ENCODE measurements at places on chromosomes 4 and X.

- no peak for DNase-seq
Observed at GRCh38 chr4:126850286-126850685, 782.5 kb upstream of the INTU start.

- no peak for DNase-seq
Observed at GRCh38 chr4:85910985-85911384, 436.0 kb downstream of the ARHGAP24 start.

DNA sequence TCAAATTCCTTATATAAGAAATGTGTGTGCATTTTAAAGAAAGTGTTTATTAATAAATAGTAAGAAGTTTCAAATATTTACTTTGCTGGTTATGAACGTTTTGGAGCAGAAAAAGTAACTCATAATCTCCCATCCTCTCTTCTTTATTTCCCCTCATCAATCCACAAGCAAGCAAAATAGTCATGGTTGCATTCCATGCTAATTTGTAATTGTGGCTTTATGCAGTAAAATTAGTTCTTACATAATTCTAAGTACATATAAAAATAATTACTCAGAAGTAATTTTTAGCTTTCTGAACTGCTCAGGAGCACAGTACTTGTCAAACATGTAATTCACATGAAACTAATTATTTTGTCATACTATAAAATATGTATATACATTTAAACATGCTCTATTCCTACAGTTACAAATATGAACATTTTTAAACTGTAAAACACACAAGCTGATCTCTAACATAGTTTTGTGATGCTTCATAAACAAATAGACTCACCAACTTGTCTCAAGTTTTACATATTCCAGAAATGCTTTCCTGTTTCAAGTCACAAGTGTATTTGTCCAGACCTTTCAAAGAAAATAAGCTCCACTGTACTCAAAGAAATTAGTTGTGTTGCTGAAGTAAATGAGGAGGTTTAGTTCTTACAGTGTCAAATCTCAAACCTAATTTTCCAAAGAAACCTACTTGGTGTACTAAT, 218.9 kb downstream of the PABPC4L start:
- DNase-seq, result no peak

DNA sequence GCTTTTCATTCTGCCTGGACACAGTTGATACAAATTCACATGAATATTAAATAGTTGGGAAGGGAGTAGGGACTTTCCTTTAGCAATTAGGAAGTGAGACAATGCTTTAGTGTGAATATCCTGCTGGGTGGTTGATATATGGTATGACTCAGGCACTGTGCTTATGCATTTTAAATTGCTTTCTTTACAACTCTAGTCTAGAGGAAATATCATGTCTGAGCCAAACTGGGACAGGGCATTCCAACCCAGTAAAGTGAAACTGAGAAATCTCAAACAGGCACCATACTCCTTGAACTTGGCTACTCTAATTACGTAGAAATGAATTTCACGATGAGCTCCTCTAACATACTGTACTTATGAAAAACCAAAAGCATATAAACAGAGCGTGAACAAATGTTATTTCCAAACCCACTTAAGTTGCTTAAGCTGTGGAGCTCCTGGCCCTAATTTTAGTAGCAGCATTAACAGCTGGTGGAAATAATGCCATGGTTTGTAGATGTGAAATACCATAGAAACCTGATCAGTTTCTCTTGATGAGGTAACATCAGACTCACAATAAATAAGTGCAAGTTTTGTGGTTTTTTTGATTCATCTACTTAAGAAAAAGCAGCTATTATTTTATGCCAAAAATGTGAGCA, 242.9 kb upstream of the GK2 start:
- no peak for DNase-seq

DNA sequence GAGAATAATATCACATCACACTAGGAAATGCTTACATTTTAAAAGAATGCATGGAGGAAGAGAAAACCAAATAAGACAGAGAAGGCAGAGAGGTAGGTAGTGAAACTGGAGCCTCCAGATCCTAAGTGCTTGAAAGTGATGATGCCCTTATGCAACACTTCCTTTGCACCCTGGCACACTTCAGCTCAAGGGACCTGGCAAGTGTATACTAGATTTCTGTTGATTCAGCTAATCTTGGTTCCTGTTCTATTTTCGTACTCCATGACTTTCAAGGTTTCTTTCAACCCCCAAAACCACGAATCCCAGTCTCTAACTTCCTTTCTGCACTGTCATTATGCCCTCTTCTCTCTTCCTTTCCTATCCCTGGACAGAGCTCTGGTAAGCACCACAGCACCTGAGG, 36.9 kb upstream of the SH3KBP1 start:
- no peak for DNase-seq

DNA sequence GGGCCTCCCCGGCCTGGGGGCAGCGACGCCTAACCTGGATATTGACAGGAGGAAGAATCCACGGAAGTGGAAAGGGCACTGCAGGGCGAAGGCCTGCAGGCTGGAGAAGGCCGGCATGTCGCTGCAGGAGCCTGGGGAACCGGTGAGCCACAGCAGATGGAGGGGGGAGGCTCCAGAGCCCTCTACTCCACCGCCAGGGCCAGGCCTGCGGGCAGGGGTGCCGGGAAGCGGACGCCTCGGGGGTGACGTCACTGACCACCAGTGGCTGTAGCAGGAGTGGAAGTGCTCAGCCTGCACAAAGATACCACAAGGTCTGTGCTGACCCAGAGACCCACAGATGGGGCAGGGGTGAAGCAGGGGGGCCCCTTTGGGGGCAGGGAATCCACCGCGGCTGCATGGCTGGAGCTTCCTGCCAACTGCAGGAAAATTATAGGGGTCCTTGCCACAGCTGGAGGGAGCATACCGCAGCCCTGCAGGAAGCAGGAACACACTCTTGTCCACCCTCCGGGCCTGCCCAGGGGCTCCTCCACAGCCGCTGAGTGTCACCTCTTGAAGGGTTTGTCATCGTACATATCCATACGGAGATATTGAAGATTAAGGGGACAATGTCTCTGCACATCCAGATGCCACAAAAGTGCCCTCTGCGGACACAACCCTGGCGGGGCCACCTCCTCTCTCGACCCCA, 7.6 kb upstream of the HTRA3 start:
- no peak for DNase-seq

- DNase-seq, result no peak
Observed at GRCh38 chrX:92231391-92231790, 452.2 kb downstream of the PCDH11X start.

DNA sequence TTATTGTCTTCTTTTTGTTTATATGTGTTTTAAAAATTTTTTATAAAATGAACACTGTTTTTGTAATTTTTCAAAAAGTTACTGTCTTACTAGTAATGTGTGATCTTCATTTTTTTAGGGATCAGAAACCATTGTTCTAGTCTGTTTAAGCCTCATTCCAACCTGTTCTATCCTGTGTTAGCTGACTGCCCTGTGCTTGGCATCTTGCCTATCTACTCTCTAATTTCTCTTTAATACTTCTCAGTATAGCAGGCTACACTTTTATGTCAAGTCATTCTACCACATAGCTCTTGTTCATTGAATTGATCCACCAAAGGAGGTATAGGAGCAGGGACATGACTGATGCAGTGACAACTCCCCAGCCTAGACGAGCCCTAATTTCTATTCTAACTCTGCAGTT, 70.2 kb upstream of the PLS3 start:
- no peak for DNase-seq

- DNase-seq, result no peak
Observed at GRCh38 chrX:38898261-38898660, 97.0 kb downstream of the MID1IP1 start.

- no peak for DNase-seq
Observed at GRCh38 chr4:16812041-16812440, 86.4 kb downstream of the LDB2 start.

DNA sequence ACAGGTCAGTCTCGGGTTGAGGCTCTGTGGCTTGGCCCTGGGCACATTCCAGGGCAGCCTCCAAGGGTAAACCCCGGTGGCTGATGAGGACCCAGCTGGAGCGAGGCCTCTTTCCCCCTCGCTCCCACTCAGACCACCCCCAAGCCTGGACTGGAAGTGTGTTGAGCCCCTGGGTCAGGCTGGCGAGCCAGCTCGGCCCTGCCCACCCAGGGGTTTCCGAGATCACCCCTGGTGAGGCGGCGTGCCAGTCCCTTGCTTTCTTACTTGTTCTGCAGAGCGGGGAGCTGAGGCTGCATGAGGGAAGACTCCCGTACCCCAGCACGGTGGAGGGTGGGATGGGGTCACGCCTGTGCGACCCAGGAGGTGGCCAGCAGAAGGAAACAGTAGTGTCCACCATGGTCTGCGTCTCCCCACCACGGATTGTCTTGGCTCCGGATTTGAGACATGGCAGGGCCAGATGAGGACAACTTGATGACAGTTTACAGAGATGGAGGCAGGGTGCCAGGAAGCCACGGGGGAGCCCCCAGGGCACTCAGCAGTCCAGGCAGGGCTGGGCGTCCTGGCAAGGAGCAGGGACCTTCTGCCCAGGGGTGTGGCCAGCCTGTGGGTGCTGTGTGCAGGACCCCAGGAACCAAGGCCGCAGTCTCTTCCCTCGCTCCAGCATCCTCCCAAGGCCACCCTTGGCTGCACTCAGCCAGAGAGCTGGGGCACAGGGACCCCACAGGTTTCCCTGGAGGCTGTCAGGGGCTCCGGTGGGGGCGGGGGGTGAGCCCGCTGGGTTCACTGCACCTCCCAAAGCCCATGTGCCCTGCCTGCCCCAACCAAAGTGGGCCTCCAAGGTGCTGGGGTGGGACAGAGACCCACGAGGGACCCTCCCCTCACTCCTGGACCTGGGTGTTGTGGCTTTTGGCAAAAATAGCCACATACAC, 6.6 kb upstream of the FGFRL1 start:
- DNase-seq, result no peak

- DNase-seq, result no peak
Observed at GRCh38 chr4:75741027-75741426, 16.6 kb downstream of the USO1 start.

DNA sequence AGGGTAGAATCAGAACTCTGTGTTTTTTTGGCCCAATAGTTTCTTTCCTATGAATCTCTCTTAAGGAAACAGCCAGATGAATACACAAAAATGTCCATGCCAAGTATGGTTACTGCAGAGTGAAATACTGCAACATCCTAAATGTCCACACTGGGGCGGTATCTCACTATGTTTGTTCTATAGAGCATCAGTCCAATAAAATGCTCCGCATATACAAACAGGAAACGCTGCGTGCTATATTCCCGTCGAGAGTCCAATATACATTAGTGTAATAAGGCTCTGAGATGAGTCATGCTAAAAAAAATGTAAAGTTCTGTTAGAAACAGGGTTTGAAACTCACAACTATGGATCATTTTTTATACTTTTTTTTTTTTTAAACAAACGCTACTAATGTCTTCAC, 72.9 kb upstream of the ENOX2 start:
- DNase-seq, result peak; percentile 20

DNA sequence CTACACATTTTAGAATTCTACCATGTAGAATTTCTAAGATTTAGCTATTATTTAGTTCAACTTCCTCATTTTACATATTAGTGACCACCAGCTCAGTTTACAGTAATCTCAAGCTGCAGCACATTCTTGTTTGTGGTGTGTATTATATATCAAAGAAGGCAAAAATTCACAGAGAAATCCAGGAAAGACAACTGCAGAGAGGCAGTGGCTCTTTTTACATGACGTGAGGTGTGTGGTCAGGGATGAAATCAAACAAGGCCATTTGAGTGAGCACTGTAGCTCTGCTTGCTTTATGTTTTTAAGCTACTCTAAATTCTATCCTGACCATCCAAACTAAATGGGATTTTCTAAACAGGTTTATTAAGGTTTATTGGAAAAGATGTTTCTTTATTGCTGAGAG, 71.1 kb downstream of the COL25A1 start:
- DNase-seq, result no peak

GRCh38 chrX:64570204-64570603, 175.0 kb upstream of the MTMR8 start:
- DNase-seq, result no peak

DNA sequence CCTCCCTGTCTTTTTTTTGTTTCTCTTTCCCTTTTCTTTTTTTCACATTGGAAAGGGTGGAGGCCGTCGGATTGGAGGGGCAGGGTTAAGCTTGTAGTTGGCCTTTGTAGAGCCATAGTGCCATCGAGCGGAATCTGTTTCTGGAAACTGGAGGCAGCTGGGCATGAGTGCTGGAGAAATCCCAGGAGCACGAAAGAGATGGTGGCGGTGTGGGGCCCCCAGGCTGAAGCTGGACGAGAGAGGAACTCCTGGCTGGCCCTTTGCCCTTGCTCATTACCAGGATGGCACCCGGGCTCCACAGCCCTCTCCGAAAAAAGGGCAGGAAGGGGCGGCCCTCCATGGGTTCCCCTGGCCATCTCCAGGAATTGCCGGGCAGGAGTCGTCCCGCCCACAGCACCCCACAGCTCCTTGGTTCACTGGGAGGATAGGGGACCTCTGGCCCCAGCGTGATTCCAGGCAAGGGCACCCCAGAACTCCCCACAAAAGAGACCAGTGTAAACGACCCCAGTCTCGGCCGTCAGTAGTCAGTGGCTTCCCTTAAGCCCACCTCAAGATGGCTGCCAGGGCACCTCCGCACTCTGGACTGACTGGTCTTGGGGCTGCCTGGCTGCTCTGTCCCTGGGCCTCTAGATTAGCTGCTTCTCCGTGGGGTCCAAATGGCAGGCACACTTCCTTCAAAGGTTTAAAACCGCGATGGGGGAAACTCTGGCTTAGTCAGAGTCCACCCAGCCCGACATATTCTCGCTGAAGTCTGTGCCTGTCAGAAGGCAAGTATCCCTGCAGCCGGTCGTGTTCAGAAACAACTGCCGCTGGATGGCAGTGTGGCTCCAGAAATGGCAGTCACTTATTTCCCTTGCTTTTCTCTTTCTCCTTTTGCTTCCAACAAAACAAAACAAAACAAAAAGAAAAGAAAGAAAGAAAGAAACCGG, 74.1 kb downstream of the NBDY start:
- peak; percentile 80 for DNase-seq

DNA sequence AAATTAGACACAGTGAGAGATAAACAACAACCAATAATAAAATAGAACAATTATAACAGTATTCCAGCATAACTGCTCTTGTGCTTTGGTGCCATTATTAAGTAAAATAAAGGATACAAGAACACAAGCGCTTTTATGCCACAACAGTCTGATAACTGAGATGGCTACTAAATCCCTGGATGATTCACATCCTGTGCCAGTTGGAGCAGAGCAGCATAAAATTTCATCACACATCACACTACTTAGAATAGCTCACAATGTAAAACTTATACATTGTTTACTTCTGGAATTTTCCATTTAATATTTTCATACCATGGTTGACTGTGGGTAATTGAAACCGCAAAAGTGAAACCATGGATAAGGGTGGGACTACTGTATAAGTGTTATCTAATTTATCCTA, 399.9 kb upstream of the CNKSR2 start:
- no peak for DNase-seq

Measured in CD4-positive, alpha-beta T cell treated with Interleukin-6 at 100 ng/mL for 8 hours (primary cell).